NCI-H774 (cell line): ENCODE measurements at places on chromosomes 1 and 21.

DNA sequence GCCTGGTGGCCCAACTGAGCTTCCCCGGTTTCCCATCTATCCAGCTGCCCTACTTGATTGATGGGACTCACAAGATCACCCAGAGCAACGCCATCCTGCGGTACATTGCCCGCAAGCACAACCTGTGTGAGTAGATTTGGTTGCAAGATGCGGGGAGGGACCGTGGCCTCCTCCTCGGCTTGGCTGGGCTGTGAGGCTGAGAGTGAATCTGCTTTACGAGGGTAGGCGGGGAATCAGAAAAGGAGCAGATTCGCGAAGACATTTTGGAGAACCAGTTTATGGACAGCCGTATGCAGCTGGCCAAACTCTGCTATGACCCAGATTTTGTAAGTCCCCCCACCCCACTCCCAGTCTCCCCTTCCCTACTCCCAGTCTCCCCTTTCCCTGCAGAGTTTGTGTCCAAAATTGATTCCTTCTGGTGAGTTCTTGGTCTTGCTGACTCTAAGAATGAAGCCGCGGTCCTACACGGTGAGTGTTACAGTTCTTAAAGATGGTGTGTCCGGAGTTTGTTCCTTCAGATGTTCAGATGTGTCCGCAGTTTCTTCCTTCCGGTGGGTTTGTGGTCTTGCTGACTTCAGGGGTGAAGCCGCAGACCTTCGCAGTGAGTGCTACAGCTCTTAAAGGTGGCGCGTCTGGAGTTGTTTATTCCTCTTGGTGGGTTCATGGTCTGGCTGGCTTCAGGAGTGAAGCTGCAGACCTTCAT is 1.5 kb downstream of the GSTM2 start:
- no peak for DNase-seq

GRCh38 chr1:81660286-81660685 is 140.4 kb upstream of the ADGRL2 start:
- no peak for DNase-seq

DNA sequence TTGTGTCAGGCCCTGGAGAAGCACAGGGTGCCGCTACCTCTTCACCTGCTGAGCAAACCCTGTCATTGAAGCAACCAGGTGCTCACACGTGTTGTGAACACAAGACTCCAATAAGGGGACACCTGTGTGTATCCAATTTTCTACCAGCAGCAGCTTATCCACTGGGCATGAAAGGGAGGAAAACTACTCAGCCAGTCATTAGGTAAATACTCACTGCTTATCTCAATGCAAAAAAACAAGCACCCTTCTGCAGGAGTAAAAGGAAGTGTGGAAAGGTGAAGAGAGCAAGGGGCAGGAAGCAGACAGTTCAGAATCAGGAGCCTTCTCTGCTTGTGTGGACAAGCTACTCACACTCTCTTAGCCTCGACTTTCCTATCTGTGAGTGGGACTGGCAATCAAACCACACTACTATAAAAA is 148.9 kb downstream of the ETS2 start:
- peak; percentile 92 for DNase-seq

- DNase-seq: no peak
These were observed 159.6 kb downstream of the NFIA start for GRCh38 chr1:61241973-61242381.
